ENCODE measurements at places on chromosomes 5 and 9. TPM values are rescaled to one million over a fixed set of nuclear protein-coding genes. Genes with fewer than 3 reads are reported as not detected.

FOXD4L3 gene
- not detected for total RNA-seq

DNA sequence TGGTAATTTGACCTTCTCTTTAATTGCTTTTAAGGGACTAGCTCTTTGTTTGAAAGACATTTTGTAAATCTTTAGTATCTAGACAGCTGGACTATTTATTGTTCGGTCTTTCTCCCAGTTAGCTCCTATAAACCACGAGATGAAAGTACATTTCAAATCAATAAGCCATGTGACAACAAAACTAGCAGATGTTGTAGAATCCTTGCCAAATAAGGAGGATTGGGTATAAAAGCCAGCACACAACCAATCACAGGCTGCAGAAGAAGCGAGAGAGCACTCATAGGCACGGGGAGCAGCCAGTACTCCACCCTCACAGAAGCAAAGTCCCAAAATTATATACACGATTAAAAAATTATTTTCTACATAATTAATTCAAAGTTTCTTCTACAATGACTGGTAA, 8.1 kb upstream of the OMD start:
- no peak for DNase-seq

DNA sequence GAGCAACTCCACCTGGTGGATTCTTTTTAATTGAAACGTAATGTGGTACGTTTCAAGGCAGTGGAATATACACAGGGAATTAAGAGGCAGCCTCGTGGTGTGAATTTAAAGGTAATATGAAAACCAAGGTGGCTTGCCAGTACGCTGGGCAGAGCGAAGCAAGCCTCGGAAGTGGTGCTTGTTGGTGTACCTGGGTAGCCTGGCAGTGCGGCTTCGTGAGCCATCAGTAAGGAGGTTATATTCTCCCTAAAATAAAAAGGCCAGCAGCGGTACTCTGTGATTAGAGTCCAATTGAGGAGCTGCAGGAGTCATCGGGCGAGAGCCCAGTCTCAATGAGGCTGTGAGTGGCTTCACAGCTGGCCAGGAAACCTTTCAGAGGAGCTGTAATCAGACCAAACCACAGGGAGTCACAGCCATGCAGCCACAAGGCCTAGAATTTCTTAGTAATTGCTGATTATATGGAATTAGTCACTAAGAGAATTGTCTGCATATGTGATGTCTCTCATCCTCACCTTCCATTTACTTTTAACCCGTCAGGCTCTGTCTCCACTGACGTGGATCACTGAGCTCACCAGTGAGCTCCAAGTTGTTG, 57.7 kb downstream of the DCP2 start:
- peak; percentile 91 for DNase-seq

DNA sequence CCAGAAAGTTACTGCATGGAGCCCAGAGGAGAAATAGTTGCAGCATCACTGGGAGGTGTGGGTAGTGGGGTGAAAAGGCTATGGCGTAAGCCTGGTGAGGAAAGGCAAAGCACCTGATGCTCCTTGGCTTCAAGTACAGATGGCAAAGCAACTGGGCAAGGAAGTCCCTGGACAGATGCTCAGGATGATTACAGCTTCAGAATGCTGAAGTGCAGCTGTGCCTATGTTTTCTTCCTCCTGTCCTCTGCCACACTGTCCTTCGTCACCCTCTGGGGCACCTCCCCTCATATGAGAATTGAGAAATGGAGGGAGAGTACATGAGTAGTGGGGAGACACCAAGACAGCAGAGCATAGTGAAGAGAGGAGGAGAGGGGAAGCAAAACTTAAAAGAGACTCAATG, 328.0 kb downstream of the PDE4D start:
- no peak for DNase-seq

BTNL3 gene
- total RNA-seq = not detected

- DNase-seq = no peak
Observed at GRCh38 chr9:104912606-104913005, 15.3 kb downstream of the ABCA1 start.

- DNase-seq = no peak
Observed at GRCh38 chr5:33978306-33978705, 6.2 kb downstream of the SLC45A2 start.

FREM1 gene
- not detected for total RNA-seq

DNA sequence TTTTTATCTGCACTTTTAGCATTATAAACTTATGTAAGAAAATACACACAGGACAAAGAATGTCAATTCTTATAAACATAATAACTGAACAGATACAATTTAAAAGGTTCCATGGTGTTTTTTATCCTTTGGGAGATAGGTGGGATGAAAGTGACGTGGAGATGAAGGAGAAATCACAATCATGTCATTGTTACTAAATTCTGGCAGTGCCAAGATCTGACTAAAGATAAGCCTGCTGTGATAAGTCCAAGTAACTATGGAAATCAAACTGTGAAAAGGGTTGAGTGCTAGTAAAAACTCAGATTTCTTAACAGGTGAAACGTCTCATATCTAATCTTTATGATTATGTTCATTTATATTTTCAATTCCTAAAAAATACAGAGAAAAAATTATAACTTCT, 11.1 kb downstream of the LEAP2 start:
- DNase-seq = no peak

DNA sequence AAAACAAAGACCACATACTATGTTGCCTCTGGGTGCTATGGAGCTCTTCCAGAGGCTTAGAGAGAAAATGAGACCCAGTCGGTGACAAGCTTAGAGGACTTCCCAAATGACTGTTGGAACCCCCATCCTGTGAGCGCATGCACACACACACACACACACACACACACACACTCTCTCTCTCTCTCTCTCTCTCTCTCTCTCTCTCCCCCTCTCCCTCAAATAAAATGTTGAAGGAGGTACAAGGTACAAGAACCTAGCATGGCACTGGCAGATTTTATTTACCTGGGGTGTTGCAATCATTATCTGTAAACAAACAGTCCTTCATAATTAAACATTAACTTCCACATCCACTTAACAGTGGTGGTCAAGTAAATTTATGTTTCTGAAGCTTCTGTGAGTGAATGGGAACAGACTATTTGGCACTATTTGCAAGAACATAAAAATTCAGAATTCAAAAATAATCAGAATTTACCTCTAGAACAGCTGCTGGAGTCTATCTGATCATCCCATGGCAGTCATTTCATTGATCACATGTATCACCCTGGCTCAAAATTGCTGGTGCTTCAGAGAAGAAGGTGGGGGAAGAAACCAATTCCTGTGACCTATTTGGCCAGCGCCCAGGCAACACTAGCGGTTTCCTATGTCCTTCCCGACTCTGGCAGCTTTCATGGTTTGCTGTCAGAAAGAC, 24.9 kb downstream of the TRPM3 start:
- DNase-seq = no peak

DNA sequence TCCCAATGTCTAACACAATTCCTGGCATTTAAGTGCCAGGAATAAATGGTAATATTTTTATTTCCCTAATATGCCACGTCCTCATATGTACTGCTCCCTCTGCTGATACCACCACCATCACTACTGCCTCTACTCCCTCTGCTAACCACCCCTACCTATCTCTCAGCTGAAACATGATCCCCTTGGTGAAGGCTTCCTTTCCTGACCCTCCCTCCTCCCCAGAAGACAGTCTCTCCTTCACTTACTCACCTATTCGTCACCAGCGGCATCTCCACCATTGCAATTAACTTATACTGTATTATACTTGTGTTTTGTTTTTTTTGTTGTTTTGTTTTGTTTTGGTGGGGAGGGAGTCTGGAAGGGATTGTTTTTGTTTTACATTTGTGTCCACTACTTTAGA, 4.8 kb downstream of the DENND1A start:
- no peak for DNase-seq

DNA sequence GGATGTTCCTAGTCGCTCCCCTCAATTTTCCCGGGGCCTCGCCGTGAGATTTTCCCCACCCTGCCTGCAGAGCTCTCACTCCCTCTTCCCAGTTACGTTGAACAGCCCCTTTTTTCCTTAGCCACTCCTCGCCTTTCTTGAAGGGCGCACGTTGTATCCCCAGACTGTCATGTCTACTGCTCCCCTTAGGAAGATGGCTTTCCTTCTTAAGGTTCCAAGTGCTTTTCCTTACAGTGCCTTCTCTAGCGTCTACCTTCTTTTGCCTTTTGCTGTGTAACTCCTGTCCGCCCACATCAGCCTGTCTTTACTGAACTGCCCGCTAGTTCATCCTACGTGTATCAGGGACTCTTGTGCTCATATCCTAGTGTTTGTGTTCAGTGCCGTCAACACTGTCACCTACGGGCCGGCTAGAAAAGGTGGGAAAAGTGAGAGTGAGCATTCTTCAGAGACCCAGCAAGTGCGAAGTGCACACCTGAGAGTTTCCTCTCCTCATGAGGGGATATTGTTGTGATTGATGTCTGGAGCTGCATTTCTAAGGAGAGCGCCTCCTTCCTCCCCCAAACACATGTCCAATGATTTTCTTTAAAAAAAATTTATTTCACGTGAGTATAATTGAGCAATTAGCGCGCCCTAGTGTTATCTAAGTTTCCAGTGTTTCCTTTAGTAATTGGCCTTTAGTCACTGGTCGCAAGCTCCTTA, 764 bp downstream of the CAMLG start:
- peak; percentile 49 for DNase-seq

- DNase-seq = no peak
Observed at GRCh38 chr5:76341651-76342334, 61.3 kb upstream of the IQGAP2 start.

- DNase-seq = no peak
Observed at GRCh38 chr5:110346893-110347358, 379.5 kb downstream of the TMEM232 start.

DNA sequence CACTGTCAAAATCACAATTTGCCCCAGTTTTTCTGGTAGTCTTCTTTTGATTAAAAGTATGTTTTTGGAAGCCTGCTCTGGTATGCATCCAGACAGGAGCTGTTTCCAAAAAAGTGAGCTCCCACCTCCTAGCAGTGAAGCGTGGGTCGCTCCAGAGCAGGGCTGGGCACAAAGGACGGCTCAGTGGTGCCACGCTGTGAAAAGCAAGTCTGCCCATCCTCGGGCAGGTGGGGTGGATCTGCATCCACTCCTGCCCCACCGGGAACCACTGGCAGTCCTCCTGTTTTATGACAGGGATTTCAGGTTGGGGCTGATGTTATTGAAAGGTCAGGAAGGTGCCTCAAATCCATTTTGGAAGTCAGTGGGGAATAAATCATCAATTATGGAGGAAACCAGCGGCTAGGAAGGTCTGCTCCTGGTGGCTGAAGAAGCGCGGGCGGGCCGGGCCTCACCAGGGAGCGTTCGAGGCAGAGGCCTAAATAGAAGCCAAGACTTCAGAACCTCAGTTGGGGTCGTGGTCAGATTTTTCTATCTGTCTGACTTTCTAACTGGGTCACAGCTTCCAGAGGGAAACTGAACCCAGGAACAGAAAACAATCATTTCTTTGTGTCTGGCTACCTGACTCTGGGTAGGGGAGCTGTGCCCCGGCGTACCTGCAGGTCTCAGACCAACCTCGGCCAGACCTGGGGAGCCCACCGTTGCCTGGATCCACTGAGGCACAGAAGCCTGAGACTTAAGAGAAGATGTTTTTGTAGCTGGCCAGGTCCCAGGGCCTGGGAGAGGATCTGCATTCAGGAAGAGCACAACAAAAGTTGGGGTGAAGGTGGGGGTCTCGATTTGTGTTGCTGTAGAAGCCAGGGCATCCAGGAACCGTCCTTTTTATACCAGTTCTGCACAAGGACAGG, 168.1 kb downstream of the PAX5 start:
- no peak for DNase-seq

GRCh38 chr5:7802855-7803254, 48.1 kb downstream of the CFAP90 start:
- peak; percentile 35 for DNase-seq
